ENCODE measurements at places on chromosomes 16 and 17.

DNA sequence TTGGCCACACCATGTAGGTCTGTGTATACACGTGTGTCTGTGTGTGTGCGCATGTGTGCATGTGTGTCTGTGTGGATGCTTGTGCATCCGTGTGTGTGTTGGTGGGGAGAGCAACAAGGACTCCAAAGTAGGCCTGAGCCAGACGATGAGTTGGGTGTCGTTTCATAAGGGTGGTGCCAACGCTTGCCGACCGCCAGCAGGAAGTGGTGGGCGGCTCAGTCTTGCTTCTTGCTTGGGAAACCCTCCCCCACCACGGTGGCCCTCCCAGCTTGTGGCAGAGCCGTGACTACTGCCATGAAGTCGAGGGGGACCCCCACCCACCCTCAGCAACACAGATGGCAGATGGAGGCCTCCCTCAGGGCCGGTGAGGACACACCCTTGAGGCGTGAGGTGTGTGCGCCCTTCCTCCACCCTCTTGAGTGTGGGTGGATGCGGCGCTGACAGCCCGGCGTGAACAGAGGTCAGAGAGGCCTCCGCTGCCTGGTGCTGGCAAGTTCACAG is 17.5 kb downstream of the SBK1 start:
- DNase-seq = no peak

- DNase-seq = no peak
Measured at GRCh38 chr17:8506145-8506544, 70.5 kb downstream of the NDEL1 start.

GRCh38 chr17:27754549-27754948 is 45.8 kb downstream of the NOS2 start:
- no peak for DNase-seq

GRCh38 chr17:37555386-37555785 is 53.8 kb downstream of the SYNRG start:
- no peak for DNase-seq

GRCh38 chr16:31008551-31008950 is 1.9 kb downstream of the STX1B start:
- no peak for DNase-seq

DNA sequence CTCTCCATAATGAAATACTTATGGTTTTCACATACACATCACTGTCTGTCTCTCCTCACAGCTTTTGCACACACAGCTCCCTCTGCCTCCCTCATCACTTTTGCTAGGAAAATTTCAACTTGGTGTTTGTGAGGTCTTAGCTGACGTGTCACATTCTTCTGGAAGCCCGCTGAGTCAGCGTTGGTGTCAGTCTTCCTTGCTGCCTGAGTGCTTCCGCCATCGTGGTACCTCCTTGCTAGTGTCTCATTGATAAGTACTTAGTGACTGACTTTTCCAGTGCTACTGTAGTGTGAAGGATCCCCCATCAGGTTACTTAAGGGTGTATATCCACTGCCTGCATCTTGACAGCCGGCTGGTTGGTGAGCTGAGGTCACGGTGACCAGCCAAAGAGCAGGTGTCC is 33.5 kb downstream of the CA10 start:
- no peak for DNase-seq

GRCh38 chr17:48596735-48597527 is 3.4 kb upstream of the HOXB5 start:
- DNase-seq = no peak

- no peak for DNase-seq
Measured at GRCh38 chr16:49458656-49459445, 85.2 kb downstream of the C16orf78 start.

DNA sequence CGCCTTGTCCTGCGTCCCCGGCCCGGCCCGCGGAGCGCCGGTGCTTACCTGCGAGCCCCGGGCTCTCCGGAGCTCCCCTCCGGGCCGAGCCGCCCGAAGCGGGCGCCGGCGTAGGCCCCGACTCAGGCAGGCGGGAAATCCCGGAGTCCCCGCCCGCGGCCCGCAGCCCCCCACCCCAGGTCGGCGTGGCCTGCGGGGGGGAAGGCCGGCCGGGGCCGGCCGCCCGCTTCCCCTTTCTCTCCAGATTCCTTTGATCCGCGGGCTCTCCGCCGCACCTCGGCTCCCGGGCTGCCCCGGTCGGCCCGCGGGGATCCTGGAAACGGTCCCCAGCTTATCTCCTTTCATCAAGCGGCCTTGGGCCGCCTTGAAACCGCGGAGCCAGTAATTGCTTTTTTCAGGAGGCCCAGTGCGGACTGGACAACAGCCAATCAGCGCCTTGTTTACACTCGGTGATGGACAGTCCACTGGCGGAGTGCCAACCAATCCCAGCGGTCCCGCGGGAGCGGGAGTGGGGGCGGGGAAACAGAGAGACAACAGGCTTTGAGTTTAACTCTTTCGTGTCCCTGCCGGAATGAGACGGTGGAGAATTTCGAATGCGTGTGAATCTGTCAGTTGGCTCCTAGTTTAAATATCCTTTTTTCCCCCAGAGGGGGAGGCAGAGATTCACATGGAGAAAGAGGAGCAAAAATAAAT is 1.4 kb upstream of the BAHCC1 start:
- DNase-seq = peak; percentile 100

GRCh38 chr16:85209526-85210121 is 97.4 kb upstream of the CIBAR2 start:
- DNase-seq = peak; percentile 78

GRCh38 chr17:49249292-49249794 is 18.8 kb upstream of the PHOSPHO1 start:
- peak; percentile 50 for DNase-seq

GRCh38 chr17:48121923-48122664 is 14.5 kb downstream of the SNX11 start:
- DNase-seq = no peak

- no peak for DNase-seq
Measured at GRCh38 chr17:68511254-68511670, 968 bp upstream of the PRKAR1A start.

DNA sequence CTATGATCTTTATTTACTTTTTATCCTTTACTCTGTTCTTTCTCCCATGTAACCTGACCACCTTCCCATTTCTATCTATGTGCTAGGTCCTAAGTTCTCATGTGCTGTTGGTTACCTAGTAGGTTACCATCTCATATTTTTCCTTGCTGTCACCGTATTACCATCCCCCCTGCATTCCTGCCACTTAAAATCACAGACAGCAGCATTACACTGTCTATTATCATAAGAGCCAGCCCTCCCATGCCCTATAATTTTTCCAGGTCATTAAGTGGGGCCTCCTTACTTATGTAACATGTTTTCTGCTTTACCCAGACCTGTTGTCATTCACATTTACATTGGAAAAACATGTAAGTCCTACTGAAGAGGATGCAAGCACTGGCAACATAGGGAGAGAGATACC is 202.9 kb downstream of the HS3ST3A1 start:
- DNase-seq = no peak

- no peak for DNase-seq
Measured at GRCh38 chr16:86794216-86794864, 216.0 kb downstream of the FOXL1 start.

DNA sequence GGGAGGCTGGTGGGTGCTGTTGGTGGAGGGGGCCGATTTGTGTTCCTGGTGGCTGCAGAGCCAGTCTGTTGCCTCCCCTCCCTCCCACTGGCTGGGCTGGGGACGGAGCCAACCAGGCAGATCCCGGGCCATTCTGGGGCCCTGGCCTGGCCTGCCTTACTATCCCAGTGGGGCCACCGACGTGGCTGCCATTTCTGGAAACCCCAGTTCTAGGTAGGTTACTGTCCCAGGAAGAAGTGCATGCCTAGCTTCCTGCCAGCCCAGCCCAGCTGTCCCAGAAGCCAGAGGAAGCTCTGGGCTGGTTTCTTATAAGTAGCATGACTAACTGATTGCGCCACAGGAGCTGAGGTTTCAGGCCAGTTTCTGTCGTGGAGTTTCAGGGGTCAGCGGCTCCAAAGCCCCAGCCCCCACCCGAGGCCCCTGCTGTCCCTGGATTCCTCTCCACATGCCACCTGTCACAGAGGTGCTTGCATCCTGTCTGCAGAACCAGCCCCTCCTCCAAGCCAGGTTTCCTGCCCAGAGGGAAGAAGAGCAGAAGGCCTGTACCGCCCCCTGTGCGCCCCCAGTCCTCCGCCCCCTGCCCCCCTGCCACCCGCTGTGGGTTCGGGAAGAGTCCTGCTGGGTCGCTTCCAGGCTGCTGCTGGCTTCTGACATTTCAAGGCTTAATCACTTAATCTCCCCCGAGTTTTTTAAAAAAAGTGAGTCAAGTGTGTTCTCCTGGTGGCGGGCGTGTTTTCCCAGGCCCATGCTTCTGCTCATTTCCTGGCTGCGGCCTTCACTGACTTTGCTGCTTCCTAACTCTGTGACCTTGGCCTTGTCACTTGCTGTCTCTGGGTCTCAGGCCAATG is 13.2 kb downstream of the IL4R start:
- DNase-seq = peak; percentile 95

DNA sequence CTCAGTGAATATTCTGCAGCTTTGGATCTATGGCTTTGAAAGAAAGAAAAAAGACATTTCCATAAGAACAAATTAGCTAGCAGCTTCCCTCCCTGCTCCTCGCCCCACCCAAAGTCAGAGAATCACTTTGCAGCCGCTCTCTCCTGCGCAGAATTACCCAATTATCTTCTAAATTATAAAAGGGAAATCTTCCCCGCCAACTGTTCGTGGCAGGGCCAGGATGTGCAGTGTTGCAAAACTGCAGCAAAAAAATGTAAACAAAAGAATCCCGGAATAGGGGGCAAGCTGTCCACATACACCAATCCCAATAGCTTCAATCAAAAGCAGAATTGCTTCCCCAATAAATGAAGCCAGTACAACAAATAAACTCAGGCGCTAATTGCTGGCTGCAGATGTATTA is 510.6 kb downstream of the RBFOX1 start:
- DNase-seq = no peak

DNA sequence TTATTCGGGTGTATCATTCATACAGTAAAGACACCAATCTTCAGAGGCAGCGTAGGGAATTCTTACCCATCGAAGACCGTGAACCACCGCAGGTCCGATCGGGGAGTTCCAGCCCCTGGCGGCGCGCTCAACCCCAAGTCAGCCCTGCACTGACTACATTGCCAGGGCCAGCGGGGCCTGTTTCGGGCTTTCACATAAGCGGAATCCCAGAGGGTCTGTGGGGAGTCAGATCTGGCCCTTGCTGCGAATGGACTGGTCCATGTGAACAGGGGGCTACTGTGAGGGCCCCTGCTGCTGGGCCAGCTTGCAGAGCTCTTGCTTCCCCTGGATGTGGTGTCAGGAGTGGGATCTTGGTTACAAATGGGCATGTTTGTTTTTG is 7.6 kb downstream of the PDE6G start:
- no peak for DNase-seq

DNA sequence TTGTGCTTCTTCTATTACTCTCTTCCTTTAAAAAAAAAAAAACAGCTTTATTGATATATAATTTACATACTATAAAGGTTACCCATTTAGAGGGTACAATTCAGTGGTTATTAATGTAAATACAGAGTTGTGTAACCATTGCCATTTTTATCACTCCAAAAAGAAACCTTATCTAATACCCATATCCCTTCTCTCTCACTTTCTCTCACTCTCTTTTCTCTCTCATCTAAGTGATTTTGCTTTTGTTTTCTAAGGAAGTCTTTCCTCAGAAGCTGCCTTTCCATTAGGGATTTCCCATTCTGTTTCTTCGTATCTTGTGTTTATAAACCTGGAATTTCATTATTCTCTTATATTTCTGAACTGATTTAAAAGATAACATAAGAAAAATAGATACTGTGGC is 55.5 kb downstream of the NFAT5 start:
- no peak for DNase-seq

GRCh38 chr16:81586977-81587625 is 142.5 kb downstream of the CMIP start:
- DNase-seq = no peak

GRCh38 chr17:77209330-77209748 is 68.6 kb downstream of the SEC14L1 start:
- no peak for DNase-seq

GRCh38 chr16:66649636-66650205 is 45.2 kb downstream of the CMTM3 start:
- DNase-seq = no peak

DNA sequence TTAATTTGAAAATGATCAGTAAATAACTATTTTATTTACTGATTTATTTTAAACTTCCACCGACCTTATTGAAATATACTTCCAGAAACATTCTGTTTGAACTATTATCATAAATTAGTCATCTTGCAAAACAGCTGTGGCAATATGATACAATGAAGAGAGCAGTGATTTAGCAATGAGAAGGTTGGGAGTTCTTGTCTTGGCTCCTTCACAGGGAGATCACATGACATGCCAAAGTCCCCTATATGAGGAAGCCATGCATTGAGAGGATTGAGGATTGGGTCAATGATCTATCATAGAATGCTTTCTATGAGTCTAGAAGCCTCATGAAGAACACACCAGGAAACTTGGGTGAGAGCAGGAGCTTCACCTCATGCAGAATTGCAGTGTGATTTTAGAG is 222.7 kb downstream of the LGALS9B start:
- DNase-seq = no peak

- no peak for DNase-seq
Measured at GRCh38 chr17:29723278-29724047, 100.8 kb upstream of the CORO6 start.

DNA sequence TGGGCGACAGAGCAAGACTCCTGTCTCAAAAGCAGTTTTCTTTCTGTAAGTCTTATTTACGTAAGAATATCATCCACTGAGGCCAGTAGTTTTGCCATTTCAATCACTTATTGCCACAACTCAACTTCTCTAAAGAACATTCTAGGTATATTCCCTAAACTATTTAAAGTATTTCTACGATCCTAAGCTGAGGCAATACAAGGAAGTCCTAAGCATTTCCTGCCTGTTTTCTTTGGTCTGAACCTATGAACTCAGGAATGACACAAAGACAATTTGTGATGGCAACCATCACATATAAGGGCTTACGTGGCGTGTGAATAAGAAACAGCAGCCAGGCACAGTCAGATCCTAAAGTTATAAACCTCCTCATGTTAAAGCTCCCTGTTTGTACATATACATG is 14.2 kb downstream of the USP36 start:
- DNase-seq = no peak

GRCh38 chr16:64242492-64242891 is 879.4 kb downstream of the CDH11 start:
- no peak for DNase-seq

GRCh38 chr17:72430611-72431432 is 310.0 kb downstream of the SOX9 start:
- no peak for DNase-seq

GRCh38 chr17:40168262-40168832 is 8.9 kb upstream of the RAPGEFL1 start:
- peak; percentile 76 for DNase-seq

GRCh38 chr16:24635900-24636610 is 93.4 kb upstream of the TNRC6A start:
- DNase-seq = peak; percentile 95
